NCI-H187 treated with DMSO at 0.1 percent for 48 hours (cell line): ENCODE measurements at places on chromosomes 2 and 18.
A peak's percentile ranks its signal among the peaks of the same experiment; 100 is the strongest.

GRCh38 chr2:136247204-136247950 is 129.4 kb upstream of the CXCR4 start:
- no peak for DNase-seq

DNA sequence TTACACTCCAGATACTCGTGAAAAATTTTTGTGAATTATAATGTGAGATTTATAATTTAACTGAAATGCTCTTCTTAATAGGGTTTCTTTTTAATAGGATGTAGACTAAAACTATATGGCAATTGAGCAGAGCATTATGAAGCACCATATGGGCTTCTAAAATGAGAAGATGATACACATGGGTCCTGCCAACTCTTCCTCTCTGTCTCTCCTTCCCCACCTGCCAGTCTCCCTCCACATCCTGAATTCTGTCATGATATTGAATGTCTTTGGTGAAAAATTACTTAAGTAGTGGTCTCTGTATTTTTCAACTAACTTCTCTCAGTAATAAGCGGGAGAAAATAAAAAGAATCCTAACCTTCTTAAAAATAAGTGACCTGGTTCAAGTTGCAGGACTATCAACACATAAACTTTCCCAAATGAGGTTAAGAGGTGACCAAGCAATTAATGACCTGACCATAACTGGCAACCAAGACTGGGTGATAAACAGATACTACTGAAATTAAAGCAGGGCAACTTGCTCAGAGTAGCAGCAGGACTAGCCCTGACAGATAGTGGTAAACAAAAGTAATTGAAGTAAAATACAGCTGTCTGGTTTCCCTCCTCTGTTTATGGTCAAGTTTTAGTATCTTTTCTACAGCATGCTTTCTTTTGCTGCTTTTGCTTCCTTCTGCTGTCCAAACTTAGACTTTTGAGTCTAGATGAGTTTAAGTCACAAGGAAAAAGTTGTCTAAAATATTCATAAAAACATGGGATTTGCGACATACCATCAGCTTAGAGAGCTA is 117.1 kb upstream of the PDE1A start:
- no peak for DNase-seq

DNA sequence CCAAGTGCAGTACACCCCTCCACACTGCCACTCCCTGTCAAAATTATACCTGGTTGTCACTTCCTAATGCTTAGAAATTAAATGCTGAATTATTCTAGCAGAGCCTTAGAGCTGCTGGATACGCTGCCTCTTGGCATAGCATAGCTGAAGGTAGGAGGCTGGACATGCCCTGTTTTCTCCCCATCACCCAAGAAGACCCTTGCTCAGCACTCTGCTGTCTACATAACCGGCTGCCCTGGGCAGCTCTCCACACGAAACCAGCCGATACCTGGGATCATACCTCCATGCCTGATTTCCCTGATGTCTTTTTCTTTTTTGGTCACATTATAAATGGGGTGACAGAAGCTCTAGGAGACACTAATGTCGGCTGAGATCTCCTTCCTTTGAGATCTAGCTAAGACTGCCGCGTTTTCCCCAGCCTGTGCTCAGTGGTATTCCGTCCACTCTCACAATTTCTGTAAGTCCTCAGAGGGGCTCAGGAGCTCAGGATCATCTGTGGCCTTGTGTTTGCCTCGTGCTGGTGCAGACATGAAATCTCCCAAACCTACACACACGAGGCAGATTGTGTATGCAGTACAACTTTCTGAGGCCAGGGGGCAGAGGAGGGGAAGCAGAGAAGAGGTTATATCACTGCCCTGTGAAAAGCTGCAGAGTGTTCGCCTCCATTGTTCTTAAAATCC is 13.5 kb upstream of the ZAP70 start:
- DNase-seq = peak; percentile 13

DNA sequence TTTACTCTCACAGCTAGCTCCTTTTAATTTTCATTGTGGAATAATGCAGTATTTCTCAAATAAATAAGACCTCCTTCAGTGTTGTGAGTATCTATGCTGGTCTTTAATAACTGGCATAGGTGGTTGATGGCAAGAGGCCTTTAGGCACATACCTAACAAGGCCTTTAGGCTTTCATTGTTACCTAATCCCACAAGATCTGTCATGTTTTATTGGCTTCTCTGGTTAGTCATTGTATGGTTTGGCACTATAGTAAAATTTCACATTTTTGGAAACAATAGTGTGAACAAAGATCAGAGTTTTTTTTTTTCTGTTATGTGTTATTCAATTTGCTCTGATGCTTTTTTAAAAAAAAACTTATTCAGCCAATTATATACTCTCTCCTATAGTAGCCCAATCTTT is 89.8 kb upstream of the NEUROD1 start:
- DNase-seq = no peak

DNA sequence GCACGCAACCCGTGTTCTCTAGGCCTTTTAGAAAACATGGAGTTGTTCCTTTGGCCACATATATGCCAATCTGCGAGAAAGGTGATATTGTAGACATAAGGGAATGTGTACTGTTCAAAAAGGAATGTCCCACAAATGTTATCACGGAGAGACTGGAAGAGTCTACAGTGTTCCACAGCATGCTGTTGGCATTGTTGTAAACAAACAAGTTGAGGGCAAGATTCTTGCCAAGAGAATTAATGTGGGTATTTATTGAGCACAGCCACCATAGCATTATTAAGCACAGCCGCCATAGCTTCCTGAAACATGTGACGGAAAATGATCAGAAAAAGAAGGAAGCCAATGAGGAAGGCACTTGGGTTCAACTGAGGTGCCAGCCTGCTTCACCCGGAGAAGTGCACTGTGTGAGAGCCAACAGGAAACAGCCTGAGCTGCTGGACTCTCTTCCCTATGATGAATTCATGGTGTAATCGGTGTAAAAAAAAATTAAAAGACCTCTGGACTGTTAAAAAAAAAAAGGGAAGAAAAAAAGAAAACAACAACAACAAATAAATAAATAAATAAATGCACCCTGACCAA is 29.0 kb upstream of the REL start:
- no peak for DNase-seq

DNA sequence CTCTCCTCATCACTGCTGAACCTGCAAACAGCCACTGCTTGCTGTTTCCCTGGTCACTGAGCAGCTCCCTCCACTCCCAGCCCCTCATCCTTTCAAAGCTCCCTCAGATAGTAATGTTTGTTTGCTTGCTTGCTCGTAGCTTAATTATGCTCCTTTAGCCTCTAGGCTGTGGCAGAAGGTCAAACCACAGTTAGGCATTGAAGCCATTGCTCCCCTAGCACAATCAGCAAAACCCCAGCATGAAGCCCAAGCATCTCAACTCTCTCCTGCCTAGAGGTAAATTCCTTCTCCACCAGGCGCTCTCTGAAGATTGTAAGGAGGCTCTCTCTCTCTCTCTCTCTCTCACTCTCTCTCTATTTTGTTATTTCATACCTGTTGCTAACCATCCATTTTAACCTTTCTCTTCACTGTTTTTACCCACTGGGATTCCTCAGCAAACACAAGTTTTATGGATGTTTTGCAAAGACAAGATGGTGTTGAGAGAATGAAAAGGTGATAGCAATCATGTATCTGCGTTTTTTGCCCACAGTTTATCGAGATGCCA is 135.9 kb upstream of the HNRNPA3 start:
- no peak for DNase-seq

- DNase-seq = no peak
These were observed 9.0 kb upstream of the BOD1L2 start for GRCh38 chr18:57137847-57138246.

DNA sequence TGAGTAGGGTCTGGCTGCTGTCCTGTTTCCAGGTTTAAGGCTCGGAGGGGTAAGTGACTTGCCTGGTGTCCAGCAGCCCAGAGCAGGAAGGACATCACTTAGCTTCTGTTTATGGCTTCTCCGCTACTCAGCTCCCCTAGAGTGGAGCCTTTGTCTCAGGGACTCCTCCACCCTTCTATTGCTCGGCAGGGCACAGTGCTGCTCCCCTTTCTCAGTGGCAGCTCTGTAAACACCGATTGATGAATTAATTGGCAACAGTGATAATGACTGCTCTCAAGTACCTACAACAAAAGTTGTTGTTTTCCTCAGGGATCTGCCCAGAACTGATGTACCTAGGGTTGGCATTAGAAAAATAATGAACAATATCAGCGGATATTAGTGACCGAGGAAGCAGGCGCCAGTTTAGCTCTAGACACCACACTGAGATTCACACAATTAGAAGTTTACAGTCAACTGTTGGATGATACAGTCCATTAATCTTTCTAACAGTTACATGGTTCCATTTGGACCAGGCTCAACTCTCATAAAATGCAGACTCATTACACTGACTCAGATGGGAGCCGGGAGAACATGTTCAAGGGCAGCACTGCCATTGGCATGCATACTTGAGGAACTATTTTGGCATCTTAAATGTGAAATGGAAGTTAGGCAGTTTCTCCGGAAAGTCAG is 265.7 kb downstream of the MTX2 start:
- no peak for DNase-seq

DNA sequence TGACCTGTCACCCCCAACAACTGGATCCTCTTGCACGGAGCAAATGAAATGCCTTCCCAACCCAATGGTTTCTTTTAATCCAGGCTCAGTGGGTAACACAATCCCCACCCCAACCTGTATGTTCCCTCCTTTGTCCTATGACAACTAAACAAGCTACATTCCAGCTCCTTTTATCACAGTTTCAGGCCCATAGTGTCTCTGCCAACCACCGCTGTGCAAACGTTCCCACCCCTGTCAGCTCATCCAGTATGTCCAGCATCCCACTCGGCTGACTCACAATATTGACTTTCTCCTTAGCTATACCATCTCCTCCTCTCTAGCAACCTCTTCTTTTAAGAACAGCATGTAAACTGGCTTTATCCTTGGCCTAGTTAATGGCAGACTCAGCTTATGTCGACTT is 117.9 kb upstream of the PPP1CB start:
- DNase-seq = no peak

GRCh38 chr18:29439398-29439797 is 1262.5 kb upstream of the CDH2 start:
- DNase-seq = no peak

DNA sequence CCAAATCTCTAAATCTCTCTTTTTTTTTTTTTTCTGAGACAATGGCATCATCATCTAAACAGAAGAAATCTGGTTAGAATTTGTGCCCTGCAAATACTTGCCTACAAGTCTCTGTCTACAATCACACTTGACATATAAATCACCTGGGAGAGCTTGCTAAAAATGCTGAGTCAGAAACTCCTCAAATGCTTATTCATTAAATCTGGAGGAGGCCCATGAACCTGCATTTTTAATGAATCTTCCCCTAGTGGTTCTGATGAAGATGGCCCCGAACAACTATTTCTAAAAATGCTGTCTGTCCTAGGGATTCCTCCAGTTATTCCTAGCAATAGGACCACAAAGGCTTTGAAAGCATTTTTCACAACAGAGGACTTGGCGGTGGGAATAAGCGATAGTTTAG is 1.6 kb upstream of the CSRNP3 start:
- no peak for DNase-seq

- DNase-seq = no peak
These were observed 86.0 kb upstream of the MAPK4 start for GRCh38 chr18:50473881-50474280.

DNA sequence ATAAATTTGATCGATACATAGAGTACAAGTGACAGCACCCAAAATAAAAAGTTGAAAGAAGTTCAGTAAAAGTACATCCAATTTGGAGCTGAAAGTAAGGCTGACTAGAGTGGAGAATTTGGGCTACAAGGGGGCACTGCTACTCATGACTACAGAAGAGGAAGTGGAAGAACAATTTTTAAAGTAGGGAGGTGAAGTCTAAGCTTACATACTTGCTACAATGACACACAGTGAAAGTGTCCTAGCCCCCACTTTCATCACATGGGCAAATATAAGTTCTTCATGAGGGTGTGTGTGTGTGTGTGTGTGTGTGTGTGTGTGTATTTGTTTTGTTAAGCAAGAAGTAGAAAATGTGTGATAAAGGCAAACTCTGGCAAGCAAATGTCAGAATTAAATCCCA is 45.7 kb downstream of the MAP3K2 start:
- DNase-seq = no peak

DNA sequence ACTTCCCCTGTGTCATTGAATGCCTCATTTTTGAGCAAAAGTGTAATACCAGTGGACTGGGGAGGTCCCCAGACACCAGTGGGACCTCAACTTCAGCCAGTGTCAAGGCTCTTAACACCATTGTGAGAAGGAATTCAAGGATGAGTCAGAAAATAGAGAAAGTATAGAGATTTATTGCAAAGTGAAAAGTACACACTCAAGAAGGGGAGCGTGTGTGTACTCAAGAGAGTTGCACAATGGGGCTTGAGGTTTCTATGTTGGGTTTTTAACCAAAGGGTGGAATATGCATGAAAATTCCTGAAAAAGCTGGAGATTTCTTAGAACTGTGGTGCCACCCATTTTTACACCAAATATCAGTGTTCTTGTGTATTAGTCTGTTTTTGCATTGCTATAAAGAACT is 81.9 kb downstream of the ADCYAP1 start:
- DNase-seq = no peak

GRCh38 chr2:216651351-216651881 is 18.2 kb downstream of the IGFBP2 start:
- no peak for DNase-seq

GRCh38 chr2:219159771-219160185 is 837 bp downstream of the NHEJ1 start:
- DNase-seq = no peak

DNA sequence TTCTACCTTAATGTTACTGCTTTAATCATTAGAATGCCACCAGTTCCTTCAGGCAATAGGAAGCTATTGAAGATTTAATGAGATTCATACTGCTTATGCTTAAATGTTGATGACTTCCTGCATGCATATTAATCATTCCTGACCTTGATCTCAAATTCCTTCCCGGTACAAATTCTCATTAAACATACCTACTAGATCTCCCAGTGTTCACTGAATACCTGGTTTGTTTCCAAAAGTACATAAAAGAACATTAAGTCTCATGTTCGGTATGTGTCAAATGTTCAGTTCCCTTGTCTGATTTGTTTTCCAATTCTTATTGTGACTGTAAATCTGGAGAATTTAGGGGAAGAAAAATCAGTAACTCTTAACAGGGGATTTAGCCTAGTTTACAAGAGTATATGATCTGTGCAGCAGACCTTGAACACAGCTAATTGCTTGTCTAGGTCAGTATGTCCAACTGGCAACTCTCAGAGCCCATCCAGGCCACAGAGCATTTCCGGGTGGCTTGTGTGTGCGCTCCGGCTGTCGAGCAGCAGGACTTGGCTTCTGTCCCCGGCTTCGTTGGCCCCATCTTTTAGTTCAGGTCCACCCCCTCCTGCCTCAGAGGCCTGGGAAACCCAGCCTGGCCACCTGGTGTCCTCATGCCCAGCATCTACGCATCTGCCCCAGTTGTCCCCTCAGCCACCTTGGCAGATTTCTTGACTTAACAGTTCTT is 13.1 kb downstream of the METAP1D start:
- no peak for DNase-seq

GRCh38 chr18:62777814-62778213 is 62.5 kb downstream of the PHLPP1 start:
- no peak for DNase-seq
